Mesenchymal stem cell (in vitro differentiated cells and primary cell): ENCODE measurements at places on chromosomes 5 and 9.

DNA sequence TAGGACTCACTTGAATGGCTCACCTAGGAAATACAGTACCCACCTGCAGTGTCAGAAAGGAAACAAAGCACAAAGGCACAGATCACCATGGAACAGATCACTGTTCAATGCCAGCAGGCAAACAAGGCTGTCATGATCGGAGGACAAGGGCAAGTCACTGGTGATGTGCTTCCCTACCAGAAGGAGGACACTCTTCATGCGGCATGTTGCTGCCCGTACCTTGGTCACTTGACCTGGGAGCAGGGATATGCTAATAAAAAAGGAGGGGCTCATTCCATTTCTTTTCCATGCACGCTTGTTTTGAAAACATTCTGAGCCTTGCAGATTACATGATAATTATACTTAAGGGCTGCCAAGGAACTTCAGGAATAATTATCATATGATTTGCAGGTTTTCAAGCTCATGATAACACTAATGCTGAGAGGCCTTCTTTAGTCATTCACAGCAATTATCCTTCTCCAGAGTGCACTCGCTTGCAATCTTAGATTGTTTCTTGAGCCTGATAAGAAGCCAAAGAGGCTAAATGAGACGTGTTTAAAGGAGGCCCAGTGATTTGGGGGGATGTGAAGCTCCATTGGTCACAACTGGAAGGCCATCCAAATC, 36.1 kb upstream of the STARD4 start:
- no peak for DNase-seq

GRCh38 chr5:178490935-178491652, 99.1 kb downstream of the COL23A1 start:
- DNase-seq, result no peak

GRCh38 chr5:151742870-151743294, 15.5 kb downstream of the ATOX1 start:
- DNase-seq, result peak; percentile 84

DNA sequence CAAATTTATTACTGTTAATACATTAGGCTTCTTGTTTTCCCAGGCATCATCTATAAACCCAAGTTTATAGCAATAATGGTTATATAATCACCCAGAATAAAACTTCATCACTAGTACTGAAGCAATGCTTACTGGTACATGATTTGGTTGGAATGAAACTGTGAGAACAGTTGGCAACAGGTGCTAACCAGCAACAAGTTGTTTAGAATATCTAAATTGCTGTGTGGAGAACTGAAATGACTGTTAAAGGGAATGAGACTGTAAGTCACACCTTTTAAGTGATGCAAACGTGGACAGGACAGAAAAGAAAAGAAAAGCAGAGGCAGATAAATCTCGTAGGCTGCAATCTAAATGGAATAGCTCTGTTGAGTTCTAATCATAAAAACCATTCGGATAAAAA, 2.5 kb downstream of the YIPF5 start:
- no peak for DNase-seq

DNA sequence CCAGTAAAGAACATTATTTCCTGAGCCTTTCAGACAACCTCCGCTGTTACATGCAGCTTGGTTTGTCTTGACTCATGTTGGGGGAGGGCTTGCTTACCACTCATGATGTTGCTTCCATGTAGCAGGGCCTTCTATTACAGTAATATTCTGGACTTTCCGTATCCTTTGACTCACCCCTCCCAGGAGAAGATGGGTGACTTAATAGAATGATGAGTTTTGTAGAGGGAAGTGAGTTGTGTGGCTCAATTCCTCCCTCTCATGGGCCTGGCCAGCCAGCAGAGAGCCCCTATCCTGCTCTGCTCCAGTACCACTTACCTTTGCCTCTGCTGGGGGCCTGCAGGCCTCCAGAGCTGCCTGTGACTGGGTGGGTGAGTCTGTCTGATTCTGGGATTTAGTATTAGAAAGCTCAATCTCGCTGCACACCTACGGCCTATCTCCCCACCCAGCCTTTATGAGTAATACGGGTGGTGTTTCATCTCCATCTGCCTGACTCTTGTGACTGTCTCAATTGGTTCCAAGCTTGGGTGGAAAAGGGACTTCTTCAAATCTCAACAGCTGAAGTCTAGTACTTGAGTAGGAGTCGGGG, 52.6 kb upstream of the KLF9 start:
- DNase-seq, result peak; percentile 79

DNA sequence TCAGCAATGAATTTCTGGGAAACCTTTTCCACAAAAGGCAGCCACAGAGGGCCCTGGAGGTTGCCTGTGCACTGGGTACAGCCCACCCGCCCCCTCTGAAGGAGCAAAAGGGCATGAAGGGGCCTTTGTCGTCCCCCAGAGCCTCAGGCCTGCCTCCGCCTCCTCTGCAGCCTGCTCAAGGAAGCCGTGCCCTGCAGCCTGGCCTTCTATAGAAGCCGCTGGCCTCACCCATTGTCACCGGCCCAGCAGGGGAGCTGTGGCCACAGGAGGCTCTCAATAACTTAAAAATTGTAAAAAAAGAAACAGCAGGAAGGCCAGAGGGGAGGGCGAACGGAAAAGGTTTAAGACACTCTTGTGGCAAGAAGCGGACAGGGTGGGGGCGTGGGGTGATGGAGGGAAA, 213.3 kb downstream of the IRX2 start:
- no peak for DNase-seq

DNA sequence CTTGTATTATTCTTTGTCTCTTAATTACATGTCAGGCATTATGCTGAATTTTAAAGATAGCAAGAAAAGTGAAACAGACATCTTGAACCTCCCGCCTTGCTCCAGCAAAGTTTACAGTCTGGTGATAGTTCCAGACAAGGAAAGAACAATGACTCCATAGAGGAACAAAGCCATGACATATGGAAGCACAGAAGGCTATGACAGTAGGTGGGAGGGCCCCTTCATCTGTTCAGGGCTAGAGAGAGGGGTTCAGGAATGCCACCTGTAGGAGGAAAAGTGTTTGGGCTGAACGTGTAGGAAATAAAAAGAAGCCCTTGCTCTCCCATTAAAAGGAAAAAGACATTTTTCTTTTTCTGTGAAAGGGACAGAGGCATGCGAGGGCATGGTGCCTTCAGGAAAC, 315.6 kb downstream of the TRIM32 start:
- no peak for DNase-seq

DNA sequence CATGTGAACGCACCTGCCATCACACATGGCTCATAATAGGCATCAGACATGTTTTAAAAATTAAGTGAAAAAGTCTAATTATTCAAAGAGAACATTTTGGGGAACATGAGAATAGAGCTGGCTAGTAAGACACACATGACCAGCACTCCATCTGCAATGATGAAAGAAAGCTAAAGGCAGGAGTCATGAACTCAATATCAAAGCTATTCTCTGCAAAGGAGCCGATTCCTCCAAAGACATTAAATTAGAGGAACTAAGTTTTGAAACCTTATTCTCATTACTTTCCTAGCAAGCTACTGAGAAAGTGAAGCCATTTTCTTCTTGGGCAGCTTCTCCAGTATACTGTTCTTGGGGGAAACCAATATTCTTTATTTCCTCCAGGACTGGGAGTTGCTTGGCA, 172.0 kb downstream of the CRB2 start:
- DNase-seq, result no peak

- DNase-seq, result no peak
Measured at GRCh38 chr9:136992819-136993369, 672 bp downstream of the PAXX start.

DNA sequence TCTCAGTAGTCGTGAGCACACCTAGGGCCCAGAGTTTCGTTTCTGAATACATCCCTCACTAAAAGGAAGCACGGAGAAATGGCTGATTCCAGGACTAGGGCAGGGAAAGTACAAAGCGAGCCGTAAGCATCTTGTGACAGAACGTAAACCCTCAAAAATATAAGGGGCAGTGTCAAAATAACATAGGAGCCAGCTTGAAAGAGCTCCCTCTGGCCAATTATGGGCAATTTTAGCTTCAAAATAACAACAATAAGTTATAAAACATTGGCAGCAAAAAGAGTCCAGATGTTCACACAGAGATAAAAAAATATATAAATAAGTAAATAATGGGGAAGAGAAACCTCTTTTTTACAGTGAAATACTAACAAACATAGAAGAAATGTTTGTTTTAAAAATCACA, 18.5 kb upstream of the GLIS3 start:
- DNase-seq, result no peak

DNA sequence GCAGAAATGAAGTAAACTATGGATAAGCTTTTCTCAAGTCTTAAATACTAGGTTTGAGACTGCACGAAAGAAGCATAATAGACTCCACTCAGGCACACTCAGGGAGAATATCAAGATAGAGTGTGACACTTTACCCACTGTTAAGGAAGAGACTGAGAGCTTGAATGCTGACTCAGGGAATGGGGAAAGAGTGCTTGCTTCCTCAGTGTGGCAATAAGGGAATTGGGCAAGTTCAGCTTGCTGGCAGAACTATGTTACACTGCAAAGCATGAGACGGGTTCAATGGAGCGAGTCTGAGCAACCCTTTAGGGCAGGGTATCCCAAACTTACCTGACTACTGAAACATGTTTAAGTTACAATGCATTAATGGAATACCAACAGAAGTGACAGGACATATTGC, 237.7 kb upstream of the MEF2C start:
- DNase-seq, result peak; percentile 51

- DNase-seq, result peak; percentile 33
Measured at GRCh38 chr9:71690063-71690688, 78.1 kb downstream of the CEMIP2 start.

GRCh38 chr9:135226369-135227050, 139.0 kb downstream of the OLFM1 start:
- DNase-seq, result no peak

GRCh38 chr5:90119531-90119971, 290.0 kb downstream of the CETN3 start:
- DNase-seq, result no peak

- no peak for DNase-seq
Measured at GRCh38 chr9:133904346-133905090, 87.6 kb downstream of the VAV2 start.

DNA sequence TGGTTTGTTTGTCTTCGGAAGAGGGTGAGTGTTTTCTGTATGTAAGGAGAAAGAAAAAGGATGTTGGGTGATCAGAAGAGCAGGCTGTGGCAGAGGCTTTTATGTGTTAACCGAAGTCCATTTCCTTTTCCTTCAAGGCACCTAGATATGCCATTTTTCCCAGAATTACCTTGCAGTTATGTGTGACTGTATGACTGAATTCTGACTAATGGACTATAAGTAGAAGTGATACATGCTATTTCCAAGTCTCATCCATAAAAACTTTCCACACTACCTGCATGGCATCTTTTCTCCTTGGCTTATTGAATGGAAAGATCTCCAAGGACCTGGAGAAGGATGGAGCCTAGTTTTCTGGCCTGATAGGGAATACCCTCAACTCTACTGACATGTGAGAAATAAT, 10.6 kb upstream of the NDUFS4 start:
- DNase-seq, result no peak

- DNase-seq, result peak; percentile 33
Measured at GRCh38 chr5:1008451-1009358, at the start of gene NKD2. NKD2 (plus strand) TSS chr5:1008802; CDS start chr5:1009058, 256 bp downstream.

GRCh38 chr9:14083366-14083765, 230.6 kb downstream of the NFIB start:
- DNase-seq, result no peak

GRCh38 chr5:42912184-42912798, 100.6 kb upstream of the SELENOP start:
- DNase-seq, result peak; percentile 61

DNA sequence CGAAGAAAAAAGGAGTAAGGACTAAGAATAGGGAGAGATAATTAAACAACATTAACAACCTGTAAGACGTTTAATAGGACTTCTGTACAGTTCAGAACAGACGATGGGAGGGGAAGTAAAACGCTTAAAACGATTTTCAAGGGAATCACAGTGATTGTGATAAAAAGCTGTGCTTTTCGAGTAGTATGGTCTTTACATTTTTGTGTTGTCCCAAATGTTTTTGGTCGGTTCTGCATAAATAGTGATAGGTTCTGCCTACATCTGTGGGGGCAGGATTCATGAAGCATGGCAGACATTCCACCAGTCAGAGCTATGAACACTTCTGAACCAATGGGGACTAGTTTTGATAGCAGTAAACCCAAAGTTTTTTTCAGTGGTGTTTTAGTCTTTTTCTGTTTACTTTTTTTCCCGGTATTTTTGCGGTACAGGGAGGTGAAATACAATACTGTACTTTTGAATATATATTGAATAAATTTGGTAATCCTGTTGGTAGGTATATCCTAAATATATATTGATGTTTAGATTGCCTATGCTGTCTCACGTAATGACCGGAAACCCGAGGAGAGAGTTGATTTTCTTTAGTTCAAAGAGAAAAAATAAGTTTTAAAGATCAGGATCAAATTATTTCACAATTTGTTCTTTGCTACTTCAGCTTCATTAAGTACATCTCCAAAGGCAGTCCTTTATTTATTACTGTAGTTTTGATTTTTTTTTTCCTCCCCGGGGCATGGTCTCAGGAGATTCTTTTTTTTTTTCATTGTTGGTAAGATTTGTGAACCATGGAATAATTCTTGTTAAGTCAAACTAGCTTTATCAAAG, 1.3 kb downstream of the ERBIN start:
- peak; percentile 77 for DNase-seq

- no peak for DNase-seq
Measured at GRCh38 chr5:464446-464842, 21.5 kb downstream of the EXOC3 start.

DNA sequence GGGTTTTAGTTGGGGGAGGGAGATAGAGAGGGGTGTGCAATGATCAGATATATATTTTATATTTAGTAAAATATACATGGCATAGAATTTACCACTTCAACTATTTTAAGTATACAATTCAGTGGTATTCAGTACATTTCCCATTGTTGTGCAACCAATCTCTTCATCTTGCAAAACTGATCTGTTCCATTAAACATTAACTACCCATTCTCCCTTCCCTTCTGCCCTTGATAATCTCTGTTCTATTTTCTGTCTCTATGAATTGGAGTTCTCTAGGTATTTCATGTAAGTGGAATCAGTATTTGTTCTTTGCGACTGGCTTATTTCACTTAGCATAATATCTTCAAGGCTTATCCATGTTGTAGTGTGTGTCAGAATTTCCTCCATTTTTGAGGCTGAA, 38.6 kb downstream of the TGFBI start:
- DNase-seq, result no peak
